ENCODE measurements at places on chromosomes 1 and 21.

DNA sequence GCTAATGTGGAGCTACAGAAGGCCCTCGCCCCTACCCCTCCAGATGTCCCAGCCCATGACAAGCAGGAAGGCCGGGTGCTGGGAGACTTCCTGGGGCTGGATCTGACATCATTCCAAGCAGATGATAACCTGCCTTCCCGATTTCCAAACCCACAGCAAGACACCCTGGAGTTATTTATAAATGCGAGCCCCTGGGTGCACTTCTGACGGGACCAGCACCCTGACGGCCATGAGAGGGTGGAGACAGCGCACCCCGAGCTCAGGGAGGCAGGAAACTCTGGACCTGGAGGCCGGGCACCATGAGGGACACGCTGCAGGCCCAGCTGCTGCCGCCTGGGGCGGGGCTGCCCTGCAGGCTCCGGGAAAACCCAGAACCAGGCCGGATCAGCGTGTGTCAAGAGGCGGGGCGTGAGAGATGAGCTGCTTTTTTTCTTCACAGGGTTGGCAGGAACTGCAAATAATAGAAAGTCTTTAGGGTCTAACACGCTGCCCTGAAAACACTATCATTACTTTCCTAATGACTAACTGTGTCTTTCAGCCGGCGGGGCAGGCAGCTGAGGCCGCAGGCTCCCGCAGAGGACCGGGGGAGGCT lies 2.5 kb upstream of the PCBP3 start:
- DNase-seq = peak; percentile 80

GRCh38 chr21:37098751-37099150 lies 25.7 kb downstream of the TTC3 start:
- DNase-seq = no peak

DNA sequence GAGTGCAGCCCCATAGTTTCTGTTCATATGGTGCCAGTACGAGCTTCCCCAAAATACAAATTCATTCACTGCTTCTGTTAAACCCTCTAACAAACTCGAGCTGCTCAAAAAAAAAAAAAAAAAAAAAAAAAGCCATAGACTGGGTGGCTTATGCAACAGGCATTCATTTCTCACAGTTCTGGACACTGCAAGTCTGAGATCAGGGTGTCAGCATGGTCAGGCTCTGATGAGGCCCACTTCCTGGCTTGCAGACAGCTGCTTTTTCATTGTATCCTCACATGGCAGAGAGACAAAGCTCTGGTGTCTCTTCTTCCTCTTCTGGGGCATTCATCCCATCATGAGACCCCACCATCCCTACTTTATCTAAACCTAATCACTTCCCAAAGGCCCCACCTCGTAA lies 121.6 kb downstream of the PTBP2 start:
- DNase-seq = no peak

DNA sequence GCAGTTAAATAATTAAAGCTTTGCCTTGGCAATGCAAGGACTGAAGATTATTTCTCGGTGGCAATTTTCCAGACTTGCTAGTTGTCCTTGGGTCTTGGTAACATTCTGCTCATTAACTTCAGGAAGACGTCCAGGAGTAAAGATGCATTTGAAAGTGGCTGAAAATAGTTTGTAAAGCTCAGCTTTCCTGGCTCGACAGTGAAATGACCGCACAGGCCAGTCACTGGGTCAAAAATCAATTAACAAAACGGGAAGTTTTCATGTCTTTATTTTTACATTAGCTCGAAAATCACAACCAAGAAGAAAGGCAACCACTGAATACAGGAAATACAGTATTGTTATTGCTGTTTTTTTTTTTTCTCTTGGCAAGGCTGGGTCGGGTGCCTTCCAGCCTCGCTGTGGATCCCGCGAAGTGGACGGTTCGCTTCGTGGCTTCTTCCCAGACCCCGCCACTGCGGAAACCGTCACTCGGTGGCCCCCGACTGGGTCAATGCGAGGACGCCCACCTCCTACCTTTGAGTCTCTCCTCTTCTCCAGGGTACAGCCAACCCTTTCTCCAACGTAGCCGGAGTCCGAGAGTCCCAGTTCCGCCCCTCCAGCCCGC lies 479 bp upstream of the SNX7 start:
- DNase-seq = no peak

GRCh38 chr1:178543290-178543607 lies 30.3 kb downstream of the TEX35 start:
- no peak for DNase-seq

GRCh38 chr1:205639567-205639966 lies 7.8 kb upstream of the ELK4 start:
- no peak for DNase-seq

- peak; percentile 82 for DNase-seq
Measured at GRCh38 chr1:151594143-151594625, 17.7 kb upstream of the SNX27 start.

GRCh38 chr1:14597343-14598006 lies 1.0 kb upstream of the KAZN start:
- DNase-seq = peak; percentile 72

GRCh38 chr1:107538502-107538901 lies 397.7 kb downstream of the NTNG1 start:
- DNase-seq = no peak

- peak; percentile 47 for DNase-seq
Measured at GRCh38 chr1:119001181-119002027, 13.3 kb upstream of the TBX15 start.

DNA sequence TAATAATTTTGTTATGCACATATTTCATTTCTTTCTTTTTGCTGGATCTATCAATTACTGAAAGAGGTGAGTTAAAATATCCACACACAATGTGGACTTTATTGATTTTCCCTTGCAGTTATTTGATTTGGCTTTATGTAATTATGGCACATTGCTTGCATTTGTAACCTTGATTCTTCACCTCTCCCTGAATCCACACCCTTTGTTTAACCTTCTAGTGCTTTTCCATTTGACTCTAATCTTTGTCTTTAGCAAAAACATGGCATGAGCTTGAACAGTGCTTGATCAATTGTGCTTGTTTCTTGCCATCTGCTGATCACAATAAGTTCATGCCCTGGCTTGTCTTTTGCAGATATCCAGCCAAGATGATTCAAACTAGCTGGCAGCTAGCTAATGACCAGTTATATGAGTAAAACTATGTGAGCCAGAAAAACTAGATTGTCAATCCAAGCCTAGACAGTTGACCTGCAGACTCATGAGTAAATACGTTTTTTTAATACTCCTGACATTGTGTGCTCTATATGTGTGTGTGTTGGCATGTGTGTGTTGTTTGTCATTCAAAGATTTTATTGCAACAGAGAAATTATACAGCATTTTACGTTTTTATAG lies 899.2 kb downstream of the NCAM2 start:
- no peak for DNase-seq

DNA sequence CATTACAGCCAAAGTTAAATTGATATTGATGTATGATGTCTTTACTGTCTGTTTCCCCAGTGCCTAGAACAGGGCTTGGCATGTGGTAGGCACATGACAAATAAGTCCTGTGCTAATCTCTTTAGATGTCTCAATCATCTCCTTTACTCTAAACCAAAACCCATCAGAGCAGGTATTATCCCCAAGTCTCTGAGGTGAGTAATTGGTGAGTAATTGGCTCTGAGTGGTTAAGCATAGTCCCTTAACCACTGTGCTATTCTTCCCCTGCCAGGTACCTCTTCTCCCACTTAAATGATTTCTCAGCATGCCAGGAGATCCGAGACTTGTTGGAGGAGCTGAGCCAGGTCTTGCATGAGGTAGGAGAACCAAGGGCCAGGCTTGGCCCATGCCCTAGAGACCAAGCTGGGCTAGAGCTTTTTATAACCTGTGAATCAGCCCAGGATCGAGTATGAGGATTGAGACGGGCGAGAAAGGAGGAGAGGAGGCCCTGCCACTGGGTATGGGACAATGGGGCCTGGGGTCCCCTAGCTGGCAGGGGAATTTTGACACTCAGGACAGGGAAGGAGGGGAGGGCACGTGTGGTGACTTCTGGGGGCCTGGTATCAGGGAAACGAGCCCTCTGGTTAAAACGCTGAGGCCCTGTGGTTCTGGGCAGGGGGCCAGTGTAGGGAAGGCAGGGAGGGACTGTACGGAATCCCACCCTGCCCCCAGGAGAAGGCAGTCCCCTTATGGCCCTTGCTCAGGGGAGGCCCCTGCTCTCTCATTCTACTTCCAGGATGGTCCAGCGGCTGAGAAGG lies 4.5 kb downstream of the CNKSR1 start:
- no peak for DNase-seq

DNA sequence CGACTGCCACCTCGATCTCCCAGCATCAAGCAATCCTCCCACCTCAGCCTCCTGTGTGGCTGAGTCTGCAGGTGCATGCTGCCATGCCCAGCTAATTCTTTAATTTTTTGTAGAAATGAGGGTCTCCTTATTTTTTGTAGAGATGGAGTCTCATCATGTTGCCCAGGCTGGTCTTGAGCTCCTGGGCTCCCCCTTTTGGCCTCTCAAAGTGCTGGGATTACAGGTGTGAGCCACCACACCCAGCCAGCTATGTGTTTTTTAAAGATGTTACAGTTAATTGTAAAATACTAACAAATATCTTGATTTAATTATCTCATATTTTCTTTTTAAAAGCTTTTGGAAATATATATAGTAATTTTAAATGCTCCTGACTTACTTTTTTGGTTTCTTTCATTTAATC lies 181.3 kb upstream of the DMRTA2 start:
- DNase-seq = no peak

DNA sequence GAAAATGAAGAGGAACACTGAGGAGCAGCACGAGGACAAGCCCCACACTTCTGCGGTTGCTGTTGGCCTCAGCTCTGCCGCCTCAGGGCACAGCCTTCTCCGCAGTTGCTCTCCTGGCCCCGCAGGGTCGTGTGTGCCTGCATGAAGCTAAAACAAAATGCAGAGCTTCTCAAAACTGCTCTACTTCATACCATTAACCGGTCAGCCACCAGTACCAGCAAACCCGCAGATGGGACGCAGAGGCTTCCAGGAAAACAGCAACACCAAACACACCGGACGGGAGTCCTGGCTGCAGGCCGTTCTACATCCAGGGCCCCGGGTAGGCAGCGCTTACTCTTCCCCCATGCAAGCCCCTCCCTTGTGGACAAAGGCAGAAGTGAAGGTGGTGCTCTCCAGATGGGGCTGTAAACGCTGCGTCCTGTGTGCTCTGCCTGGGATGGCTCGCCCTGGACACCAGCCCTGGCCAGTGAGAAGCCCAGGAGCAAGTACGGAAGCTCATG lies 7.1 kb upstream of the C1orf159 start:
- no peak for DNase-seq

DNA sequence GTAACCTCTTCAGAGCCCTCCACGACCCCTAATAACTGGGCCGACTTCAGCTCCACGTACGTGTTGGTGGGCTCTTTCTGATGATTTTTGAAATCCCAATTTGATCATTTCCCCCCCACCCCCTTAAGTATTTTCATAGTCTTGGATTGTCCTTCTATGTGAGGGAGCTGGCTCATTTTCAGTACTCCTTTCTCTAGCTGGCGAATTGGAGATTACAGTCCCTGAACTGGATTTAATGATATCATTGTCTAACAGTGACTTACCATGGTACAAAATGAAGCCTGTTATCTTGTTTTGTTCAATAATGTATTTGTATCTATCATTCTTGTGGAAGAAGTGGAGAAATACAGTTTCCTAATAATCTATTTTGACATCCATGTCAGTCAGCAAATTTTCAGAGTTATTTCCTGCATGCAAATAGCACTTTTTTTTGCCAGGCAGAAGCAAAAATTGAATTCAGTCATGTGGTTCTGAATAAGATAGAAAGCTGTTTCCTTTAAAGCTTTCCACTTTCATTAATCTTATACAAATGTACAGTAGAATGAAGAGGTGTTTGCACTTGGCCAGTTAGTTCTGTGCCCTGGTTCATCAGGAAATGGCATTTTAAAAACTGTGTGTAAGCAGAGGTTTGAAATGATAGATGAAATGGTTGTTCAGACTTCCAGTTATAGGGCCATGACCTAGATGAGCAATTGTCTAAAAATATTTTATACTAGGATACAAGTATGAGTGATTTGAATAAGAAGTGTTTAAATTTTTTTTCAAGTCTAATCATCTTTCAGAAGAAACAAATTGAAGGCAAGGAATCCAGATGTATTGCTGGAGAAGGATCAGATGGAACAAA lies 104.2 kb downstream of the ATP5PO start:
- DNase-seq = no peak

GRCh38 chr1:110615548-110616130 lies 9.5 kb upstream of the KCNA2 start:
- DNase-seq = peak; percentile 74

DNA sequence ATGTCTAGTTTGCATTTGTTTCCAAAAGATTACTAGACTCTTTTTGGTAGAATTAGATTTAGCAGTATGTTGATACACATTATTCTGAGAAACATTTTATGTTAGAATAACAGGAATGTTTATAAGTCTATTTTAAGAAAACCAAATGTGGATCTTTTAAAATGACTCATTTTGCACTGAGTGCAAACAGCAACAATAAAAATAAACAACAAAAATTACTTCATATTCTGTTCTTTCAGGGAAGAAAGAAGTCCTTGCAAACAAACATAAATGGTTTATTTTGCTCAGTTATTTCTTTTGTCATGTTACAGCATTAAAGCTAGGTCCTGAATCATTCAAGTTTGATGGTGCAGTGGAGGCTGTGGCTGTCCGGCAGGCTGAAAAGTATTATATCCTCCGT lies 106.8 kb upstream of the TENT5C start:
- no peak for DNase-seq

GRCh38 chr21:25638660-25639550 lies at the start of gene JAM2:
JAM2 (plus strand) TSS chr21:25639258; CDS start chr21:25639822, 564 bp downstream.
- DNase-seq = no peak

DNA sequence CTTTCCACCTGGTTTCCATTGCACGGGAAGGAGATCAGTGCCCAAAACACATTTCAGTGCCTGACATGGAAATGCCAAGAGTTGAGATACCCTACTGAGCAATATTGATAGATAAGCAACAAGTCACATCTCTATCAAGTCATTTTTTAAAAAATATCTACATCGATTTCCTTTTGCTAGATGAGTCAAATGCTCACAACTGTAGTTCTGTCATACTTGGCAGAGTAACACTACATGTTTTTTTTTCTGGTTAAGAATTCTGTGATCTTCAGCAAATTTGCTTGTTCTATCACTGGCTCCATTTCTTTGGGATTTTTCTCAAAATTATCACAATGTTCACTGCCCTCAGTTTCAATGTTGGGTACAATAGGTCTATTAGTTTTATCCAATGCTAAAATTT lies 145.4 kb downstream of the ZC3H11B start:
- no peak for DNase-seq

DNA sequence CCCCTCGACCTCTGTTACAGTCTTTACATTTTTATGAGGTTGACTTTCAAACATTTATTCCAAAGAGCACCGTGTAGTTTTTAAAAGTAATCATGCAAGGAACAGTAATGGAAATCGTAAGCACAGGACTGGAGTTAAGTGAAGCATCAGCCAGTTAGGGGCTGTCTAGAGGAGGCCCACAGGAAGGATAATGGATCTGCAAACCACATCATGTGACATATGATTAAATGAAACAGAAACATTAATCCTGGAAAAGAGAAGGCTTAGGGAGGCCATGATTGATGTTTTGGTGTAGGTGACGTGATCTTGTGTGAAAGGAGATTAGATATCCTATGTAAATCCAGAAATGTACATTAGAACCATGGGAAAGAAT lies 25.0 kb downstream of the RGS7 start:
- DNase-seq = no peak

Measured in ecto neural progenitor cell (in vitro differentiated cells).